ENCODE measurements at places on chromosomes 2 and 18.

GRCh38 chr2:43004879-43005244 is 212.5 kb upstream of the HAAO start:
- DNase-seq = no peak

DNA sequence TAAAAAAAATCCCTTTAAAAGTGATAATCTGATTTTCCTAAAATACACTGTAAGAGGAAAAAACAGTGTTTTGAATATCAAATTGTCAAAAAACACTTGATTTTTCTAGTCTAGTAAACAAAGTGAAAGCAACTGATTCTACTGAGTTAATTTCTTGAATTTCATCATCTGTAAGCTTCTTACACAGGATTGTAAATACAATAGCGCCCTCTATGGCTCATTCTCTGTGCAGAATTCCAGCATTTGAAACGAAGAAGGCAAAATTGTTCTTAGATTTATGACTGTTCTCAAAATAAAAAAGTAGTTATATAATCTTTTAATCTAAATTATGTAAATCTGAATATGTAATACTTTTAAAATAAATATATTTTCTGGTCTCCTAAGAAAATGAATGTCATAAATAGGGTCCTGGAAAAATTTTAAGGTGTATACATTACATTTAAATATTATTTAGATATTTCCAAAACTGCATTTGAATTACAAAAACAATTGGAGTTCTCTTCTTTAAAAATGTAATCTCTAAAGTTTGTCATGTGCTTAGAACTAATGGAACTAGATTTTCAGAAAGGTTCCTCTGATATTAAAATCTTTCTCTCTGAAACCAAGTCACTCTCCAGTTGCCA is 176.9 kb upstream of the MC4R start:
- peak; percentile 22 for DNase-seq

GRCh38 chr18:45874491-45875184 is 49.2 kb downstream of the SIGLEC15 start:
- DNase-seq = peak; percentile 70

DNA sequence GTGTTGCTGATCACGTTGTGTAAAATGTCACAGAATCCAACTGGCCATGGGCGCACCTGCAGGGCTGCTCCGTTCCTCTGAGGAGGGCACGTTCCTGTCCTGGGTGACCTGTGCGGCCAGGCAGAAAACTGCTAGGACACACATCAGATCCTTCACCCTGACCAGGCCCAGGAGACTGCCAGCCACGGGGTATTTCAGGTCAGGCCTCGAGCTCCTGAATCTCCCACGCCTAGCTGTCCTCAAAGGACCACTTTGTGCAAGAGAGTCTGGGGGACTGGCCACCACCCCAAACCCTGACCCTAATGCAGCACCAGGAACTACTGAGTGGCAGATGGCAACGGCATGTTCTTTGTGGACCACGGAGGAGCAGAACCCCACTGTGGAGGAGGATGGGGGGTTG is 11.1 kb downstream of the PRLH start:
- no peak for DNase-seq

GRCh38 chr2:135792401-135793150 is 44.4 kb downstream of the LCT start:
- DNase-seq = no peak

DNA sequence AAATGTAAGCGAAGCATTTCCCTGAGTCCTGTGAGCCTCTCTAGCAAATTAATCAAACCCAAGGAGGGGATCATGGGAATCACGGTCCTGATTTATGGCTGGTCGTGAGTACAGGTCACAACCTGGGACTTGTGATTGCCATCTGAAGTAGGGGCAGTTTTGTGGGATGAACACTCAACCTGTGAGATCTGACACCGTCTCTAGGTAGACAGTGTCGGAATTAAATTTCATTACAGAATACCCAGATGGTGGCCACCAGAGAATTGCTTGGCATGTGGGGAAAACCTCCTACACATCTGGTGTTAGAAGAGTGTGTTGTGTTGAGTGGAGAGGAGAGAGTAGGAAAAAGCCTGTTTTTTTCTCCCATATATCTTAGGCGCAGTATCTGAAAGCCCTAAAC is 12.5 kb downstream of the CAPN14 start:
- DNase-seq = no peak

- peak; percentile 31 for DNase-seq
Measured at GRCh38 chr2:144162652-144163051, 357.3 kb downstream of the ZEB2 start.

DNA sequence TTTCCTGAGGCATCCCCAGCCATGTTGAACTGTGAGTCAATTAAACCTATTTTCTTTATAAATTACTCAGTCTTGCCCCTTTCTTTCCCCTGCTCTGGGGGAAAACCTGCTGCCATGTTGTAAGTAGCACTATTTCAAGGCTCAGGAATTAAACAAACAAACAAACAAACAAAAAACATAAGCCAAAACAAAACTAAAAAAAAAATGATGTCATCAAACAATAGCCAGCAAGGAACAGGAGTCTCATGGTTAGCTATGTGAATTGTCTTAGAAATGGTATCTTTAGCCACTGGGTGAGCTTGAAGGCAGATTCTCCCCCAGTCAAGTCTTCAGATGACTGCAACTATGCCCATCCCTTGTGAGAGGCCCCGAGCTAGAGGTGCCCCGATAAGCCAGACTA is 823.4 kb upstream of the ZEB2 start:
- no peak for DNase-seq

GRCh38 chr18:47790036-47790435 is 140.4 kb downstream of the SMAD2 start:
- DNase-seq = no peak

- no peak for DNase-seq
Measured at GRCh38 chr2:230722207-230722885, 9.7 kb downstream of the CAB39 start.

- DNase-seq = no peak
Measured at GRCh38 chr18:79662439-79662838, 17.2 kb upstream of the CTDP1 start.

GRCh38 chr18:7139409-7139808 is 21.8 kb upstream of the LAMA1 start:
- DNase-seq = no peak

GRCh38 chr2:229719926-229720647 is 5.7 kb upstream of the DNER start:
- no peak for DNase-seq

DNA sequence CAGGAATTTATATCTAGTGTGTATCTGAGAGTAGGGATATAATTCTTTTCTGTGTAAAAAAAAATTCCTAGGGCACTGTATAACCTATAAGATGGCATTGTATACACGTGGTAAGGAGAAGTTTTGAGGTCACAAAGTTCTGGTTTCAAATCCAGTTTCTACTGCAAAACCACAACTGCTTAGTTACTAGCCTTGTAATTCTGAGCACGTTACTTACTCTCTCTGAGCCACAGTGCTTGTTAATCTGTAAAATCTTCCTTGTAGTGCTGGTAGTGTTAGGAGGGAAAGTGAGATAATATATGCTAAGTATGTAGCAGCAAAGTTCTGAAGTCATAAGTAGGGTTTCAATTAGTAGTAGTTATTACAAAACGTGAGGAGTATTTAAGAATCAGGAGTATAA is 175.4 kb downstream of the SATB2 start:
- DNase-seq = no peak

- no peak for DNase-seq
Measured at GRCh38 chr2:186683341-186683740, 10.5 kb upstream of the FAM171B start.

DNA sequence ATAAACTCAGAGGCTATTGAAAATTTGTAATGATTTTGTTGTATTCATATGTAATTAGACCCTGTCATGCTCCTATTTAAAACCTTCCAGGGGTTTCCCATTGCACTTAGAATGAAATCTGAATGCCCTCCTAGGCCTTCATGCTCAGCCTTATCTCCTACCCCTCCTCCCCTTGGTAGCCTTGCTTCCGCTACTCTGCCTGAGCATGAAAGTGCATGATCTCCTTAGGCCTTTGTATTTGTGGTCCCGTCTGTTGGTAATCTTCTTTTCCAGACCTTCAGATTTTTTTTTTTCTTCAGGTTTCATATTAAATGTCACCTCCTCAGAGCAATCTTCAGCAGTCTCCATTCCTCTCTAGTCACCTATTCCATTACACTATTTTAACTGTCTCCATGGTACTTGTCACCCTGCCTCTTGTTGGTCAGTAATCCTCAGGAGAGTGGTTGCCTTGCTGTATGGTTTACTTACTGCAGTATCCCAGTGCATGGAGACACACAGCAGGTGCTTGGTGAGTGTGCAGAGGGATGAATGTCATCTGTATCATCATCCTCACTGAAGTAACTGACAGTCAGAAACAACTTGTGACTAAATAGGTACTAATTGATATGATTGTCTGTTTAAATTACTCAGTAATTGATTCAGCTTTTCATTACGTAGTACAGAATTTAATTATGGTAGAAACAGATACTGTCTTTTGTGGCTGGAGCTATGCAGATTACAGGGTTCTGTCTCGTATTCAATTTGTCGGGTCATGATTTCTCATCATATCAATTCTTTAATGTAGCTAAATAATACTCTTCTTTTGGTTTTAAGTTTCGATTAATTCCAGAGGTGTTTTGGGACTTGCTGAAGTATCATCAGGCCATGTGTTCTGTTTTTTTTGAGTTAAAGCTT is 63.9 kb downstream of the PHLPP1 start:
- no peak for DNase-seq

GRCh38 chr2:219484343-219485200 is 14.1 kb upstream of the GMPPA start:
- DNase-seq = no peak

DNA sequence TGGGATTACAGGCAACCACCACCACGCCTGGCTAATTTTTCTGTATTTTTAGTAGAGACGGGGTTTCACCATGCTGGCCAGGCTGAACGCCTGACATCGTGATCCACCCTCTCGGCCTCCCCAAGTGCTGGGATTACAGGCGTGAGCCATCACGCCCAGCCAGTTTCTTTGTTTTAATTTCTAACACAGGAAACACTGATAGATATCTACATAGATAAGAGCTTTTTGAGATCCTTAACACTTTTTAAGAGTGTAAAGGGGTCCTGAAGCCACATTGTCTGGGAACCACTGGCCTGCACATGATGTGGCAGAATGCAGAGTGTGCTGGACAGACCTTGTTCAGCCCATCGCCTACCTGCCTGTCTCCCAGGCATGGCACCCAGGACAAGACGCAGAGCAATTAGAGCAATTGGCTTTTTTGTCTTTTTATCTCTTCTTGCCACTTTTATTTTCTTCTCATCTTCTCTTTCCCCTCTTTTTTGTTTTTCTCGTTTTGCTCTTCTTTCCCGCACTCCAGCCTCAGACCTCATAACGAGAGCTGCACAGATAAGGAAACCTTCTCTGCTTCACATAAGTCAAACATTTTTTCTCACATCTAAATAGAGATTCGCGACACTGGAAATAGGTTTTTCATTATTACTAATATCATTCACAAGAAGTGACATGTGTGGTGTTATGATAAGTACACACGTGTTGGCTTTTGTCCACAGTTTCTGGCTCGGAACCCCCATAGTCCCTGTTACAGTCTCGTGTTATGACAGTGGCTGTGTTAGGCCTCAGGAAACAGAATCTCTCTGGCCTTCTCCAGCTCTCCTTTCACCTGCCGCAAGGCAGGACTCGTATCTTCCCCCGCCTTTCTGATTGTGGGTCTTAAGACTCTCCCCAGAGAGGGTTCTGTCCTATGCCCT is 25.2 kb upstream of the GPR55 start:
- peak; percentile 94 for DNase-seq

Data from GM12864 (cell line).